Activated naive CD4-positive, alpha-beta T cell treated with anti-CD3 and anti-CD28 coated beads, Interleukin-2, amount 50 U/mL, for 16 hours (primary cell): ENCODE measurements at places on chromosomes 7 and 10.

DNA sequence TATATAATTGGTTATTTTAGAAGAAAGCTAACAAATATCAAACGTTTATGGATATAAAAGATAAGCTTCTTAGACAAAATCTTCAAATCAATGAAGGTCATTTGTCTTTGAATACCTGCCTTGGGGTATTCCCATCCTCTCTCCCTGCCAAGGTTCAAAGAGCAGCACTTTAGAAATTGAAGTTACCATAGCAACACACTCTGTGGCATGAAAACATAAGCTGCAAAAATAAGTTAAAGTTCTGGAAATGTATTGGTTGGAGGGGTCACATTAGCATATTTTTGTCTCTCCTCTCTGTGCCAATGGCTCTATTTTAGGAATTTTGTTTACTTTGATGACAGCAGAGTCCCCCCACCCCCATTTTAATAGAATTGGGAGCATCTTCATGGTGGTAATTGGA is 12.0 kb downstream of the ECHDC3 start:
- no peak for DNase-seq

DNA sequence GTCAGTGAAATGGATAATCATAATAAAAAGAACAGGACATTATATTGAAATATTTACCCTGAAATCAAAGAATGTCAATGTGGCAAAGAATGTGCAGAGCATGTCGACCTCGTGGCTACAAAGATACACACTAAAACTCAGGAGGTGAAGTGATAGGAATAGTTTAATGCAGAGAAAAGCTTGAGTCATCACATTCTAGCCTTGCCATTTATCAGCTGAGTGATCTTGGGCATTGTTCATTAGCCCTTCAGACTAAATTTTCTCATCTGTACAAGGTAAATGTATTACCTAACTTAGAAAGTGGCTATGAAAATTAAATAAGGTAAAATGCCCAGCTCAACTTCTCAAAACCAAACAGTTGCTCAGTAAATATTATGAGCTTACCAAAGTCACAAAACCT is 22.6 kb downstream of the CALCR start:
- no peak for DNase-seq

DNA sequence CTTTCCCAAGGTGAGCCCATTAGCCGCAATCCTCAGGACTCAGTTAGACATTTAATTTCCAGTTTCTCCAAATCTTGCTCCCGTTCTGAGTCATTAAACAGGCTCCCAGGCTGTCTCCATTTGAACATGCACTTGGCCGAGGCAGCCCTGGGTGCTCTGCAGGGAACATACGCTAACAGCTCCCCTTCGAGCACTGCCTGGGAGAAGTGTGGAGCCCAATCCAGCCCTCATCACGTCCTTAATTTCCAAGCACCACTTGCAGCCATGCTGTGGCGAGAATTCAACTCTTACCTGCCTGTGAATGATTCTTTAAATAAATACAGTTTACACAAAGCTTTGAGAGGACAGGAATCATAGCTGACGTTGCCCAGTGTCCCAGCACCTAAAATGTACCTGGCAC is 218.2 kb downstream of the CCSER2 start:
- DNase-seq = no peak

- DNase-seq = no peak
Measured at GRCh38 chr7:44267719-44268421, 57.5 kb downstream of the CAMK2B start.

DNA sequence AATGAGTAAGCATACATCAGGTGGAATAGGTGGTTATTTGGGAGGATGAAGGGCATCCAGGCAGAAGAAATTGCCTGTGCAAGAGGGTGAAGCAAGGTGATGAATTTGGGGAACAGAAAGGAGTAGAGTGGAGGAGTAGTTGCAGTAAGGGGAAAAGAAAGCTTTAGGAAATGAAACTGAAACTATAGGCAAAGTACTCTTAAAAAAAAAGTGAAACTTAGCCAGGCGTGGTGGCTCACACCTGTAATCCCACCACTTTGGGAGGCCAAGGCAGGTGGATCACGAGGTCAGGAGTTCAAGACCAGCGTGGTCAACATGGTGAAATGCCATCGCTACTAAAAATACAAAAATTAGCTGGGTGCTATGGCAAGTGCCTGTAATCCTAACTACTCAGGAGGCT is 17.6 kb downstream of the NUP205 start:
- no peak for DNase-seq

- DNase-seq = no peak
Measured at GRCh38 chr7:31887006-31887405, 183.2 kb downstream of the PDE1C start.

- no peak for DNase-seq
Measured at GRCh38 chr10:132737390-132738048, 48.4 kb downstream of the NKX6-2 start.

DNA sequence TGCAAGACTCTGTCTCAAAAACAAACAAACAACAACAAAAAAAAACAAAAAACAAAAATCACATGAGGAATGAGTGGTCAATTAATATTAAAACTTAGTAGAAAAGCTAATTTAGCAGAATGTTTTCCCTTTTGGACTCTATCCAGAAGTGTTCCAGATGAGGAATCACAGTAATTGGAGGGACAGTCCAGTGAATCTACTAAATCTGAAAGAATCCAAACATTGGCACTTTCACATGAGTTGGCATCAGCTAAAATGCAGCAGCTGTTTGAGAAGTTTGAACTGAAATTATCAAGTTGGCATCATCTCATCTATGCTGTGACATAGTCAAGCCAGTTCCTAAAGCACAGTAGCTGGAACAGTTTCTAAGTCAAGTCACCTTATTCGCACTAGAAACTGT is 367.8 kb downstream of the PPP1R3A start:
- no peak for DNase-seq

GRCh38 chr7:93646538-93646937 is 72.0 kb upstream of the CALCR start:
- DNase-seq = no peak

GRCh38 chr10:95246582-95247051 is 44.2 kb downstream of the PDLIM1 start:
- DNase-seq = peak; percentile 45

GRCh38 chr10:29204070-29204800 is 84.6 kb upstream of the LYZL1 start:
- DNase-seq = no peak

- DNase-seq = no peak
Measured at GRCh38 chr7:2237109-2237602, 4.4 kb upstream of the MAD1L1 start.
